ENCODE measurements at places on chromosomes 7 and 10. TPM values are rescaled to one million over a fixed set of nuclear protein-coding genes. Genes with fewer than 3 reads are reported as not detected.

GJC3 gene
- 0.24 TPM for total RNA-seq

ZNF365 gene
- total RNA-seq = 3.4 TPM

ASZ1 gene
- total RNA-seq = not detected

DMBT1 gene
- total RNA-seq = under 0.01 TPM

OPN4 gene
- total RNA-seq = not detected

OPALIN gene
- total RNA-seq = not detected

PTCD1 gene
- 13.4 TPM for total RNA-seq

Data from tracheal epithelial cell (primary cell).